ENCODE measurements at places on chromosomes 3 and 15. TPM values are rescaled to one million over a fixed set of nuclear protein-coding genes. Genes with fewer than 3 reads are reported as not detected.

Gene CLDN18
- not detected for total RNA-seq

Gene SENP7
- 16.5 TPM for total RNA-seq

Gene FGF7
- total RNA-seq, result not detected

Gene CPA3
- not detected for total RNA-seq

Gene OR5K2
- not detected for total RNA-seq

DNA sequence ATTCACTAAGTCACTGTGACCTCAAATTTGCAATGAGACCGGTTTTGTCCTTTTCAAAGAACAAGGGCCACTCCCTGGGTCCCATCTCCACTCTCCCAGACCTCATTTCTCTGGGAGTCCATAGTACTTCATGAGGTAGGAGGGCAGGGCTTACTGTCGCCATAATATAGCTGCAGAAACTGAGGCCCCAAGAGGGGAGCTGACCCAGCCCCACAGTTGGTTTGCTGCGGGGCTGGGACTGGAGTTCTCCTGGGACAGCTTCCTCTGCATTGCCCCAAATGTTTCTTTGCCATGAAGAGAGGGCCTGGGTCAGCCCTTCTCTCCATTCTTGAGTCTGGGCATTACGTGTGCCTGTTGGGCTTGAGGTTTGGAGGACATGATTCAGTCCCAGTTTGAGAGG lies 60.1 kb downstream of the ITGA11 start:
- ATAC-seq, result no peak

- no peak for ATAC-seq
These were observed 90.3 kb downstream of the ITPR1 start for GRCh38 chr3:4583416-4583815.

- no peak for ATAC-seq
These were observed 278.7 kb upstream of the SOX2 start for GRCh38 chr3:181432992-181433391.

DNA sequence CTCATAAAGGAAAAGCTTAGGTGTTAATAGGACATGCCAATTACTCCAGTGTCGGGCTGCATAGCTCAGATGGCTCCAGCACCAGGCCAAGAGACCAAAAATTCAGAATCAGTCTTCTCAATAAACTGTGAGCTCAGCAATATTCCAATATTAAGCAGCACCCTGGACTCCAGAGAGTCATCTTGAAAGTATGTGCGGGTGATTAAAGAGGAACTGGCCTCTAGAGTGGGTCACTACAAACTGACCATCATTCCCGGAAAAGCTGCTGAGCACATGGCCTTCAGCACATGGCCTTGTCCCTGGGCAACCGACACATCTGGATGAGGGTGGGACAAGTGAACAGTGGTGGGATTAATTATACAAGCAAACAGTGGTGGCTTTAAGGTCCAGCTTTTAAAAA lies 59.0 kb downstream of the MAGI1 start:
- no peak for ATAC-seq

GRCh38 chr3:71585131-71585530 lies 1.6 kb upstream of the FOXP1 start:
- ATAC-seq, result no peak

DNA sequence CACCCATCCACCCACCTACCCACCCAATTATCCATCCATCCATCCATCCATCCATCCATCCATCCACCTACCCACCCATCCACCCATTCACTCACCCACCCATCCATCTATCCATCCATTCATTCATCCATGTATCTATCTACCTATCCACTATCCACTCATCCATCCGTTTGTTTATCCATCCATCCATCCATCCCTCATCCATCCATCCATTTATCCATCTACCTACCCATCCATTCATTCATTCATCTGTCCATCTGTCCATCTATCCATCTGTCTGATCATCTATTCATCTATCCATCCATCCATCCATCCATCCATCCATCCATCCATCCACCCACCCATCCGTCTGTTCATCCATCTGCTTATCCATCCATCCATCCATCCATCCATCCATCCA lies 65.7 kb downstream of the FBLN2 start:
- no peak for ATAC-seq

GRCh38 chr3:31213869-31214486 lies 318.7 kb upstream of the STT3B start:
- peak; percentile 16 for ATAC-seq

- peak; percentile 84 for ATAC-seq
These were observed 188.1 kb downstream of the CHST2 start for GRCh38 chr3:143307613-143308183.
